T-helper 22 cell (primary cell): ENCODE measurements at places on chromosomes 2 and 18.

DNA sequence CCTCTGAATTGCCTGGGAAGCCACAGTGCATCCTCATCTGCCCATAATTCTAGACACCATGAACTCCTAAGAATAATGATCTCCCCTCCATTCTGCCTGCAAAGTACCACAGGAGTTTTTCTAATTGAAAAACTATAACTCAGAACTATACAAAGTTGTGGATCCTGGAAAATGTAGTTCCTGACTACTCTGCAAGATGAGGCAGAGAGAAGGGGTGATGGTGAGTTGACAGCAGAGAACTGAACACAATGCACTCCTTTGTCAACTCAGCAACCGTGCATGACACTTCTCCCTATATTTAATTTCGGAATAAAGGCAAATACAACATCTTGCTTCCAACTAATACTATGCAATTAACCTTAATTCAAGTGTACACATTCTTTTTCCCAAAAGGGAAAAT, 471.1 kb upstream of the FAM98A start:
- DNase-seq, result no peak

- no peak for DNase-seq
Observed at GRCh38 chr18:8619835-8620577, 10.8 kb downstream of the RAB12 start.

- no peak for DNase-seq
Observed at GRCh38 chr2:101076581-101076980, 74.5 kb downstream of the RPL31 start.

DNA sequence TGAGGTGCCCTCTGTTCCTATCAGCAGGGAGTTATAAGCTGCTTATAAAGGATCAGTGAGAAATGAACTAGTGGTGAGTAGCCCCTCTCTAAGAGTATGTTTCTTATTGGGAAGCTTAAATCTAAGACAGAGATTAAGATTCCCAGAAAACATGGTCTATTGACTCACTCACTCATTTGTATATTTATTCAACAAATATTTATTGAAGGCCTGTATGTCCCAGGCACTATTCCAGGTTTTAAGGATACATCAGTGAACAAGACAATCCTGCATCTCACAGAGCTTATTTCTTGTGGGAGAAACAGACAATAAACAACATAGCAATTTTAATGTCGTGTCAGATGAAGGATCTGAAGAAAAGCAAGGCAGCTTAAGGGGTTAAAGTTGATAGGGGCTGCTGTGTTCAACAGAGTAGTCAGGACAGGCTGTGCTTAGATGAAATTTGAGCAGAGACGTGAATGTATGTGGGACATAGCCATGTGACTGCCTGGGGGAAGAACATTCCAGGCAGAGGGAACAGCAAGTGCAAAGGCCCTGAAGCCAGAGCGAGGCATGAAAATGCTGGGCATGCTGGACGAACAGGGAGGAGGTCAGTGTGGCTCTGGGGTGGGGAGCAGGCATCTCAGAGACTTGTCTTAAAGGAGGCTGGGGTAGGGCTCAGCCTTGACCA, 14.8 kb upstream of the PSD4 start:
- DNase-seq, result no peak

GRCh38 chr2:203582468-203582867, 47.4 kb upstream of the RAPH1 start:
- no peak for DNase-seq

DNA sequence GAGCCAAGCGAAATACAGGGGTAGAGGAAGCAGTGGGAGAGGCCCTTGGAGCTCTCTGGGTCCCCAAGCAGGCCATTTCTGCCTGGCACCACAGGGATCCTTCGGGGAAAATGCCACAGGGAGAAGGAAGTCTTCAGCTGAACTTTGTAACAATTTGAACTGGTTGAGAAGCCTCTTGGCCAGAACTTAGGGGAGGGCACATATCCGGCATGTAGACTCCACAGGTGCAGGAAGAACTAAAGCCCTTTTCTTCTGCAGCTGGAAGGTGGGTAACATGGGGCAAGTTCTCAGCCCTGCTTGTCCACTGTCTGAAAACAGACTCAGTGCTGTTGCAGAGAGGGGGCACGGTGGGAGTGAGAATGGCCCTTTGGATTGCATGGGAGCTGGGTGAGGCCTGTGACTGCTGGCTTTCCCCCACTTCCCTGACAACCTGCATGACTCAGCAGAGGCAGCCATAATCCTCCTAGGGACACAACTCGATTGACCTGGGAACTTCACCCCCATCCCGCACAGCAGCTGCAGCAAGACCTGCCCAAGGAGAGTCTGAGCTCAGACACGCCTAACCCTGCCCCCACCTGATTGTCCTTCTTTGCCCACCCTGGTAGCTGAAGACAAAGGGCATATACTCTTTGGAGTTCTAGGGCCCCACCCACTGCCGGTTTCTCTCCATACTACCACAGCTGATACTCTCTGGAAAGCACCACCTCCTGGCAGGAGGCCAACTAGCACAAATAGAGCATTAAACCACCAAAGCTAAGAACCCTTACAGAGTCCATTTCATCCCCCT, 101.6 kb upstream of the FAM136A start:
- DNase-seq, result no peak

- no peak for DNase-seq
Observed at GRCh38 chr2:95004287-95004686, 21.2 kb upstream of the MAL start.

GRCh38 chr2:201327678-201328077, 29.5 kb downstream of the FLACC1 start:
- DNase-seq, result no peak

GRCh38 chr2:128631698-128632500, 313.2 kb upstream of the HS6ST1 start:
- no peak for DNase-seq

GRCh38 chr18:24799720-24800119, 339.3 kb downstream of the HRH4 start:
- DNase-seq, result no peak

- DNase-seq, result no peak
Observed at GRCh38 chr2:235606004-235606715, 112.3 kb downstream of the AGAP1 start.

- DNase-seq, result no peak
Observed at GRCh38 chr2:120470041-120470965, 124.4 kb downstream of the INHBB start.

GRCh38 chr2:2992634-2993033, 385.0 kb downstream of the EIPR1 start:
- no peak for DNase-seq

GRCh38 chr2:208097313-208097712, 27.0 kb downstream of the CRYGD start:
- no peak for DNase-seq

GRCh38 chr2:202037086-202037485, 3.4 kb downstream of the FZD7 start:
- DNase-seq, result no peak

- no peak for DNase-seq
Observed at GRCh38 chr2:41084321-41084720, 632.4 kb upstream of the SLC8A1 start.

DNA sequence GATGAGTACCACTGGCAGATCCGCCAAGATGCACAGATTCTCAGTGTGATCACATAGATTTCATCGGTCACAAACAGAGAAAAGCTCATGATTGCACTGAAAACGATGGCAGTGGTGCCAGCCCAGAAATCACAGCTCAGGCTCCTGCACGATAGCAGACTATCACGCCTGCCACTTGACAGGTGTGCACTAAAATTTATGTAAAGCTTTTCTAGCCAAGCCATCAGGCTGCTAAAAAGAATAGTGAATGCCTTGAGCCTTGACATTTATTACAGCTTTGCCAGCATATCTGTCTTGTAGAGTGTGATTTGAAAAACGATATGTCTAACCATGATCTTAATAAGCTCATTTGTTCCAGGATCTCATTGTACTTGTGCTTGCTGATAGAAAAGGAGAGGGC, 409.5 kb upstream of the CWC22 start:
- DNase-seq, result no peak

DNA sequence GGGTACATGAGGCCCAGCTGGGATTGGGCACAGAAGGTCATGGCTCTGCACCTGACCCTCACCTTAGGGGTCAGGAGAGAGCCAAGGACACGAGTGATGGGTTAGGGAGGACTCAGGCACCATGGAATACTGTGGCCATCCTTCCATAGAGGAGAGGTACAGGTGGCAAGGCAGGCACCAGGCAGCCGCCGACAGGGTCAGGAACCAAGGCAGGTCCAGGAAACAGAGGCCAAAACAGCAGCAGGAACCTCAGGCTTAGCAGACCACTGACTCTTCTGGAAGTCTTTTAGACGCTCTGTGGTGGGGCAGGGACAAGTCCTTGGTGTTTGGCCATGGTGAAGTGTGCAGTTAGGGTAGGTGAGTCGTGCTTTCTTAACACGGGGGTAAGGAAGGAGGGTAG, 128.0 kb downstream of the NEDD4L start:
- no peak for DNase-seq

DNA sequence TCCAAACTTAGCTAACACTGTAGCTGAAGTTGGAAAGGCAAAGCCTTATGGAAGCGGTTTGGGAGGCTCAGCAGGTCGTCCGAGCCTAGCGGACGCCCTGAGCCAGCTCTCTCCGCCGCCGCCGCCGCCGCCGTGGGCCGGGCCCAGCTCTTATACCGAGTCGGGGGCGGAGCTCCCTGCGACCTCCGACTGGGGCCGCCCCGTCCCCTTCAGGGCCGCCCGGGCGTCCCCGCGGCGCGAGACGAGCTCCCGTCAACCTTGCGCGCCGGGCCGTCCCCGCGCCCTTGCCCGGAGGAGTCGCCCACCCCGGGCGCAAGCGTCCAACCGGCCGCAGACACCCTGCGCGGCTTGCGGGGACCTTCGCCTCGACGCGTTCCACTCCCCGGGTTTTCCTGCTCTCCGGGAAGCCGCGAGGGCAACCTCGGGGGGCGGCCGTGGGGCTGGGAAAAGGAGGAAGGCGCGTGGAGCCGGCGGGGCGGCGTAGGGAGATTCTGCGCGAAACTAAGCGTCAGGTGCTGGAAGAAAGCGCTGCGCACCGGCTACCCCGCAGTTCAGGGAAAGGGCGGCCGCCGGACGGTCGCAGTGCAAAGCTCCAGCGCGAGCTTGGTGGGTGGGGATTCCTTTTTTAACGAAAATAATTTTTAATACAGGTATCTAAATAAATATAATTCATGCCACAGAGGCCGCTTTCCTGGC, at the start of gene SLC40A1:
SLC40A1 (minus strand) TSS at position 129 of the 696 bp plus-strand sequence. CDS start 326 bp downstream, outside the sequence.
- DNase-seq, result peak; percentile 55

DNA sequence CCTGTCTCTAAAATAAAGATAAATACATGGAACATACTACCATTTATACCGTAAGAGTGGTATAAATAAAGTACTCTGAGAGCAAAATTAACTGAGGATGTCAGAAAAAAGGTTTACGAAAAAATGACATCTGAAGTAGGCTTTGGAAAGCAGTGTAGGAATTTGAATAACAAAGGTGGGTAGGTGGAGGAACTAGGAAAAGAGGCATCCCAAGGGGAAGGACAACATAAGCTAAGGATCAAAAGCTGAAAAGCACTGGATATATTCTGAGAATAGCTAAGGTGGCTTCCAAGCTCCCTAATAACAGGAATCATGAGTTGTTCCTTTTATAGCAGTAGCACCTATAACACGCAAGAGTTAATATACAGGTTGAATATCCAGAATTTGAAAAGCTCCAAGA, 91.3 kb downstream of the BAZ2B start:
- no peak for DNase-seq

DNA sequence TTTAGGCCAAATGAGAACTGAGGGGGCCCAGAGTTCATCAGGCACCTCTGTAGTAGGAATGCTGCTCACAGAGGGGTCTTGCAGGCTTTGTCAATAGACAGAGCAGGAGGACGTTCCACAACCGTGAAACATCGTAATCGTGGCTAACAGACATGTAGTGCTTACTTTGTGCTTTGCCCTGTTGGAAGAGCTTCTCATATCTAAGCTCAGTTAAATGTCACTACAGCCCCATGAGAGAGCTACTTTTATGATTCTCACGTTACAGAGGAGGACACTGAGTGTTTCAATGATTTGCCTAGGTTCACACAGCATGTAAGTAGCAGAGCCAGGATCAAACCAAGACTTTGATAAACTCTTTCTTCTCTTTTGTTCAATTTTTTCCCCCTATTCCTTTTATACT, 136.6 kb downstream of the MYCN start:
- DNase-seq, result no peak

- DNase-seq, result no peak
Observed at GRCh38 chr2:207341804-207342203, 176.1 kb upstream of the KLF7 start.

GRCh38 chr18:33330711-33331110, 109.8 kb downstream of the CCDC178 start:
- no peak for DNase-seq

DNA sequence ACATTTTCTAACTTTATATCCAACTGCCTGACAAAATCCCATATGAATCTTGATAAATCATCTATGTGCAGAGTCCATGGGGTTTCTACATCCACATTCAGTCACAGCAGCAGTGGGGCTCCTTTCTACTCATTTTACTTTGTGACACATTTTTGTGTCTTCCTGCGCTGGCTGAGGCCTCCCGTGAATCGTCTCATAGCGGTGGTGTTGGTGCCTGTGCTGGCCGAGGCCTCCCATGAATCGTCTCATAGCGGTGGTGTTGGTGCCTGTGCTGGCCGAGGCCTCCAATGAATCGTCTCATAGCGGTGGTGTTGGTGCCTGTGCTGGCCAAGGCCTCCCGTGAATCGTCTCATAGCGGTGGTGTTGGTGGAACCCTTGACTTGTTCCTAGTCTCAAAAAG, 17.0 kb downstream of the SNED1 start:
- DNase-seq, result no peak

DNA sequence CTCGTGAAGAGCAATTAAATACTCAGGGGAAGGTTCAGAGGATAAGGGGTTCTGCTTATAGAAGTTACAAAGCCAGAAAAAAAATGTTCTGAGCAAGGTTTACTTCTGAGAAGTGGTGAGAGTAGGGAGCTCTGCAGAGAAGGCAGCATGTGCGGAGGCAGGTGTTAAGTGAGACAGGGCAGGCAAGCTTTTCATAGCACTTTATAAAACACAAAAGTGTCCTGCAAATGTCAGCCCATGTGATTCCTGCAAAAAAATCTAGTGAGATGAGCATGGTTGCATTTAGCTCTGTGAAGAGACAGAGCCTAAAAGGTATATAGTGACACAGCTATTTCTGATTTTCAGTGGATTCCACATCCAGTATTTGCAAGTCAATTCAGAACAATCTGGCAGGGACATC, 223.8 kb upstream of the SYT4 start:
- no peak for DNase-seq

- no peak for DNase-seq
Observed at GRCh38 chr2:159712929-159713420, 669 bp downstream of the MARCHF7 start.

DNA sequence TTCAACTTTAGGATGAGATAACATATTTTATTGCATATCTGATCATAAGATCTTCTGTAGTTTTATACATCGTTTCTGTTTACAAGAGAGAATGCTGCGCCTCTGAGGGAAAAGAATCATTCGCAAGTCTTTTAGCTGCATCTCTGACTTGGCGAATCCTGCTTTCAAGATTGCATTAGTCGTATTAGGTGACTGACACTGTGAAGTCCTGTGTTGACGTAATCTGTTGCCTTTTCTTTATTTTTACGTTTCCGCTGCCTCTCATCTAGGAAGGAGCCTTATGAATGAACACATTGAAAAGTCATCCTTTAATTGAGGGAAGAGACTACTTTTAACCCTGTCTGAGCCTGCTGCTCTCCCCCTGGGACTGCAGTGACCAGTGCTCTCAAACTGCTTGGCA, 101.5 kb downstream of the LDLRAD4 start:
- no peak for DNase-seq

- DNase-seq, result no peak
Observed at GRCh38 chr18:8439055-8439454, 170.2 kb upstream of the RAB12 start.

- DNase-seq, result no peak
Observed at GRCh38 chr2:200264631-200265030, 41.9 kb upstream of the SPATS2L start.

GRCh38 chr18:46343931-46344372, 239.8 kb downstream of the HAUS1 start:
- DNase-seq, result peak; percentile 18
